ENCODE measurements at places on chromosomes 5 and 9.

GRCh38 chr5:150065886-150066285 lies 20.5 kb downstream of the CSF1R start:
- DNase-seq: no peak

DNA sequence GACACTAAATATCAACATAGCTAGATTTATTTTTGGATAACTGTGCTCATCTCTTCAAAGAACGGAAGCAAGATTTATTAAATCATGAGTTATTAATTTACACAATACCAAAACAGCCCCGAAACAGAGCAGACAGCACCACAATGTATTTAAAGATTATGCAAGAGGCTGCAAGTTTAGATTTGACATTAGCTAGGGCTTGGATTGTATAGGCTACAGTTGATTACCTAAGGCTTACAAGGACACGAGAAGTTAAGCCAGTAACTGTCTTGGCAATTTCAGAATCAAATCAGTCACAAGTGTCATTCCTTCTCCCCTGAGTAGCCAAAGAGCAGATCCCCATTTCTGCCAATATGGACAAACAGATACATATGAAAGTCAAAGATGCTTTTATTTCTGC lies 152.6 kb downstream of the MED27 start:
- DNase-seq: no peak

DNA sequence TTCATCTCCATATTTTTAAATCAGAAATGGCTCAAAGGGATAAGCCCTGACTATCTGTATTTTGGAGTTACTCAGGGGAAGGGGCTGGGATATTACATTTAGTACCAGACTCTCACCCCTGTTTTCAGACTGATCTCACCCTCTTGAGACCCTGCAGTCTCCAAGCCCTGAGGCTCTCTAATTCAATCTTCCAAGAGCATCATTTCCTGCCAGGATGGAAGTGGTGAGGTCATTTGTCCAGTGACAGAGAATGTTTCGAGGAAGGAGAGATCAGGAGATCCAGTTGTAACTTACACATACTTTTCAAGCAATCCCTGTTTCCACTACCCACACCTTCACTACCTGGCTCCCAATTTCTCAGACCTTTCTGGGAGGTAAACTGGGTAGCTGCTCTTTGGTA lies 295.5 kb upstream of the EFNA5 start:
- no peak for DNase-seq

GRCh38 chr5:68419637-68420452 lies 204.3 kb downstream of the PIK3R1 start:
- no peak for DNase-seq

- no peak for DNase-seq
Observed at GRCh38 chr9:75116306-75116705, 28.0 kb downstream of the OSTF1 start.

DNA sequence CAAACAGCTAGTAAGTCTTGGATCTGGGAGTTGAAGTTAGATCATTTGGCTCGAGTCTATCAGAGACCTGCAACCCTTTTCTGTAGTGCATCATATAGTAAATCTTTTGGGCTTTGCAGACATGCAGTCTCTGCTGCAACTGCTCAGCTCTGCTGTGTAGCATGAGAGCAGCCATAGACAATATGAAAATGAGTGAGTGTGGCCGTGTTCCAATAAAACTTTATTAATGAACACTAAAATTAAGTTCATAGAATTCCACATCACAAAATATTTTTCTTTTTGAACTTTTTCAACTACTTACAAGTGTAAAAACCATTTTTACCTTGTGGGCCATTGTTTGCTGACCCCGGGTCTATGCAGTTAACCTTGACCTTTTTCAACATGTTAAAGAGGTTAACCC lies 35.2 kb downstream of the ROPN1L start:
- DNase-seq: no peak

GRCh38 chr5:115686051-115686737 lies 60.4 kb upstream of the TMED7 start:
- DNase-seq: no peak

DNA sequence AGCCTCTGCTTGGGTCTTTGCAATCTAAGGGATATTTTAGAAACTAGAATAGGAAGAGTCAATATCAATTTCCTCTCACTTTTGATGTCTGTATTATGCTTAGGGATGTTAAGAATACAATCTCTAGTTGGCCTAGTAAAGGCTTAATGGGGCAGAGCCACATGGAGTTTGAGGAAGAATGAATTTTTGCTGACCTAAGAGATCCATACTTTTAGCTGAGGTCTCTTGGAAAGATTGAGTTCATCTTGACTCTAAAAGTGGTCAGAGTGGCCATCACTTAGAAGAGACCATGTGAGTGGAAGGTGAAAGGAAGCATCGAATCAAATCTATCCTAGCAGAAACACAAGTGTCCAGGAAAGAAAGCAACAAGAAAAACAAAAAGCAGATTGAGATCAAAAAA lies 92.2 kb upstream of the SLC28A3 start:
- no peak for DNase-seq

DNA sequence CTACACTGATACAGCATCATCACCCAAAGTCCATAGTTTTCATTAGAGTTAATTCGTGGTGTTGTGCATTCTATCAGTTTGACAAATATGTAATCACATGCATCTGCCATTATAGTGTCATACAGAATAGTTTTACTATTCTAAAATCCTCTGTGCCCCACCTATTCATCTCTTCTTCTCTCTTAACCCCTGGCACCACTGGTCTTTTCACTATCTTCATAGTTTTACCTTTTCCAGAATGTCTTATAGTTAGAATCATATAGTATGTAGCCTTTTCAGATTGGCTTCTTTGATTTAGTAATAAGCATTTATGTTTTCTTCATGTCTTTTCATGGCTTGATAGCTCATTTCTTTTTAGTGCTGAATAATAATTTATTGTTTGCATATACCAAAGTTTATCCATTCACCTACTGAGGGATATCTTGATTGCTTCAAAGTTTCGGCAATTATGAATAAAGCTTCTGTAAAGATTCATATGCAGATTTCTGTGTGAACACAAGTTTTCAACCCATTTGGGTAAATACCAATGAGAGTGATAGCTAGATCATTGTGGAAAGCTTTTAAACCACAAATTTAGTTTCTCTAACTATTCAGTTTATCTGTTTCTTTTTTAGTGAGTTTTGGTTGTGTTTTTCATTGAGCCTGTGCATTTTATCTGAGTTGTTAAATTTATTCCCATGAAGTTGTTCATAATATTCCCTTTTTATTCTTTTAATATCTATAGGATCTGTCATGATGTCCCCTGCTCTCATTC lies 84.9 kb downstream of the RALGPS1 start:
- DNase-seq: no peak

DNA sequence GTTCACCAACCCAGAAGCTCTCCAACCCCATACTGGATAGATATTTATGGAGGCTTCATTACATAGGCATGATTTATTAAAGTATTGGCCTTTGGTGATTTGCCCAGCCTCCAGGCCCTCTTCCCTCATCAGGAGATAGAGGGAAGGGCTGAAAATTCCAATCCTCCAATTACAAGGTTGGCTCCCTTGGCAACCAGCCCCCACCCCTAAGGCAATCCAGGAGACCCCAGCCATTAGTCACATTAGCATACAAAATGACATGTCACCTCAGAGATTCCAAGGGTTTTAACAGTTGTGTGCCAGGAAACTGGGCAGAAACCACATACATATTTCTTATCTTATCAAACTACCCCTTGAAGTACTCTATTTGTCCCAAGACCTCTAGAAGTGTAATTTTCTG lies 210.0 kb downstream of the HINT1 start:
- no peak for DNase-seq

DNA sequence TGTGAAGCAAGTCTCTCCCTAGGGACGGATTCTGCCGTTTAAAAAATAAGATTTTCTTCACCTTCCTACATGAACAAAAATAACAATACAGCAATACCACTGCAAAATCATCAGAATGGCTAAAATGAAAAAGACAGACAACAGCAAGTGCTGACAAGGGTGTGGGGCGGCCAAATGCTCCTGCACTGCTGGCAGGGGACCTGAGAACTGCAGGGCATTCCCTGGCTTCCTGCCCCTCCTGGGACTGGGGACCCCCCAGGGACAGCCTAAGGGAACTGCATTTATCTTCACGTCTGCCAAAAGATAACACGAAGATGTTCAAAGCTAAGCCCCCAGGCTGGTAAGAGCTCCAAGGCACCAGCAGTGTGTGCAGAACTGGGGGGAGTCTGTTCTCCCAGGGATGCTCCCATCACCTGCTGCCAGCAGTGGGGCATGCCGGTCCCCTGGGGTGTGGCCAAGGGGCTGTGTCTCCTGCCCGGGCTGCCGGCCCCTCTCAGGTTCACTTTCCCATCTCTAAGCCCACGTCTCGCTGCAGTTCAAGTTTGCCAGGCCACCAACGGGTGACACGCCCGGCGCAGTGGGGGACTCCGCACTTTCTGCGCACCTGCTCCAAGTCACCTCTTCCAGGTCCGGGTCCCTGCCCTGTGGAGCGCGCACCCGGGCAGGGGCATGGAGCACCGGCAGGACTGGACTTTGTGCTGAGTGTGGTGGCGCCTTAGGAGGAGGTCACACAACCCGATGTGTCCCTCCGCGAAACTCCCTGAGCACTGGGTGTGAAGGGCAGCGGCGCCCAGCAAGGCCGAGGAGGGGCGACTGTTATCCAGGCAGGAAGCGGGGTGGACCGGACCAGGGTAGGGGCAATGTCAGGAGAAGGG lies 4.5 kb upstream of the EGFL7 start:
- no peak for DNase-seq

GRCh38 chr9:1404940-1405339 lies 354.8 kb downstream of the DMRT2 start:
- DNase-seq: no peak

DNA sequence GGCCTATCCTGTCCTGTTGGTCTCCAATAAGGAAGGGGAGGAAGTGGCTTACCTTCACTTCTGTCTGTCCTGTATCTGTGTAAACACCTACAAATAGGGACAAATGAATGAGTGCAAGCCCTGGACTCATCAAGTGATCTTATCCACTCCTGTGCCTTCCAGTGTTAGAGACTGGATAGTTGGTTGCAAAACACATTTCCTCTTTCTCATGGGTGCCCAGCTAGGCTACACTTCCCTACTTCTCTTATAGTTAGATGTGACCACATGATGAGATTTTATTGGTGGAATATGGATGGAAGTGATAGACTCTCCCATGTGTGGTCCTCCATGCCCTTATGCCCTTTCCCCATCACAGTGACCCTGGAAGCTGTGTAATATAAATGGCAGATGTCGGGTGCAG lies 16.9 kb upstream of the PFDN1 start:
- no peak for DNase-seq

- DNase-seq: no peak
Observed at GRCh38 chr9:37480759-37481158, 5.0 kb upstream of the POLR1E start.

- DNase-seq: no peak
Observed at GRCh38 chr5:1009359-1010180, 968 bp downstream of the NKD2 start.

DNA sequence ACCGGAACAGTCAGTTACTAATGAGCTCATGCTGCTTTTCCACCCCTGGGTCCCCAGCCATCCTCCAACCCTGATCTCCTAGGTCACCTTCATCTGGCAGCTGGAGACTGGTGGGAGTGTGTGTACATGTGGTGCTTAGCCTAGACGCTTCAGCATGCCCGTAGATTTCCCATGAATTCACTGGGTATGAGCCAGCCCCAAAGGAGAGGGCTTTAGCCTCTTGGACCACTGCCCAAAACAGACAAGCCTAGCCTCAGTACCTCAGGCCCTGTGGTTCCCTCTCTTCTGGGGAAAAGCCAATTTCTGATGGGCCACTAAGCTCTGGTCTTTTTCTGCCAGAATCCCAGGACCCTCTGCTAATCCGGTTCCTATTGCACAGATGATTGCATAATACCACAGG lies 48.0 kb upstream of the ASTN2 start:
- DNase-seq: no peak
